ENCODE measurements at places on chromosomes 6 and 20. TPM values are rescaled to one million over a fixed set of nuclear protein-coding genes. Genes with fewer than 3 reads are reported as not detected.

PLA2G7 gene
- 0.35 TPM for polyA plus RNA-seq

SCRT2 gene
- not detected for polyA plus RNA-seq

TINAG gene
- not detected for polyA plus RNA-seq

DNA sequence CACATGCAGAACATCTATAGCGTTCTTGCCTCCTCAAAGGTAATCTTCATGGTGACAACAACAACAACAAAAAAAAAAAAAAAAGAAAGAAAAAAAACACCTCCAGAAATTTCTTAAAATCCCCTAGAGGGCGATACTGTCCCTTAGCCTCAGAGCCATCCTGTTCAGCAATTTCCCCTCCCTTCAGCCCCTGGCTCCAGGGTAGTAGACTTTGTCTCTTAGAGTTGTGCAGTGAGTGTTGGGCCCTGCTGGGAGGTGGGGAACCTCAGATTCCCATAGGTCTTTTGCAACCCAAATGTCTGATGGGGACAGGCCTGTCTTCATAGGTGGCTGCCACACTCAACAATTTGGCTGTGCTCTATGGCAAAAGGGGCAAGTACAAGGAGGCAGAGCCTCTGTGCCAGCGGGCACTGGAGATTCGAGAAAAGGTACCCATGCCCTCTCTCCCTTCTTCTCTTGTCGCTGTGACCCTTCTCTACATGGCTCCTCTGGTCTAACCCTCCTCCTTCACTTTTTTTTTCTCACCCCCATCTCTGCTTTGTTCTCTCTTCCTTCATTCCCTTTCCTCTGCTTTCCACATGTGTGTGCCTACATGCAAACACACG is 6.0 kb upstream of the PTK7 start:
- H3K36me3 ChIP-seq, result peaks cover 55% of the 10 kb centered on the region
- DNase-seq, result no peak
- no peak overlapping the region for H3K27ac ChIP-seq
- no peaks in the 10 kb centered on the region for H3K27me3 ChIP-seq
- H3K4me3 ChIP-seq, result no peak overlapping the region

DNA sequence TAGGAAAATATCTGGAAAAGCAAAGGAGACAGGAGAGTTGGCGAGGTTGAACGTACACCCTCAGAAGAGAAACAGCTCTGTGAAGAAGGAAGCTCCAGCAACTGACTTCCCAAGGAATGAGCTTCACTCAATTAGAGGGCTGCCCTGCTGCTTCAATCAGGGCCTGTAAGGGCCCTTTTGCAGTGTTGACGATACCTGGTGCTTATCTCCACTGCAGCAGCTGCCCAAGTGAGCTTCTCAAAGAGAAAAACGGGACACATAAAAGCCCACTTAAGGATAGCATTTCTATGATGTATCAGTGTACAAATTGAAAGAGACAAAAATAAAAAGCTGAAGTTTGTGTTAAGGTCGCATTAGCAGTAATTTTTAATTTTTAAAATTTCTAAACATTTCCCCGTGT is 16.4 kb downstream of the SEC63 start:
- no peak overlapping the region for H3K4me3 ChIP-seq
- H3K4me1 ChIP-seq, result peaks cover 4% of the 10 kb centered on the region
- no peak overlapping the region for H3K27ac ChIP-seq
- no peaks in the 10 kb centered on the region for H3K36me3 ChIP-seq
- no peaks in the 10 kb centered on the region for H3K27me3 ChIP-seq

- DNase-seq, result no peak
- no peaks in the 10 kb centered on the region for H3K27me3 ChIP-seq
- no peaks in the 10 kb centered on the region for H3K36me3 ChIP-seq
Measured at GRCh38 chr6:122715725-122716124, 63.8 kb upstream of the FABP7 start.

- H3K4me1 ChIP-seq, result no peaks in the 10 kb centered on the region
- H3K27me3 ChIP-seq, result no peaks in the 10 kb centered on the region
- H3K4me3 ChIP-seq, result no peak overlapping the region
- no peaks in the 10 kb centered on the region for H3K36me3 ChIP-seq
- DNase-seq, result no peak
Measured at GRCh38 chr6:137087902-137088301, 43.1 kb upstream of the IL20RA start.

- H3K36me3 ChIP-seq, result no peaks in the 10 kb centered on the region
- no peak overlapping the region for H3K4me3 ChIP-seq
- H3K27me3 ChIP-seq, result no peaks in the 10 kb centered on the region
- H3K4me1 ChIP-seq, result no peaks in the 10 kb centered on the region
- no peak overlapping the region for H3K27ac ChIP-seq
- DNase-seq, result peak; percentile 57
Measured at GRCh38 chr20:33933469-33933909, 60.2 kb upstream of the RALY start.

DNA sequence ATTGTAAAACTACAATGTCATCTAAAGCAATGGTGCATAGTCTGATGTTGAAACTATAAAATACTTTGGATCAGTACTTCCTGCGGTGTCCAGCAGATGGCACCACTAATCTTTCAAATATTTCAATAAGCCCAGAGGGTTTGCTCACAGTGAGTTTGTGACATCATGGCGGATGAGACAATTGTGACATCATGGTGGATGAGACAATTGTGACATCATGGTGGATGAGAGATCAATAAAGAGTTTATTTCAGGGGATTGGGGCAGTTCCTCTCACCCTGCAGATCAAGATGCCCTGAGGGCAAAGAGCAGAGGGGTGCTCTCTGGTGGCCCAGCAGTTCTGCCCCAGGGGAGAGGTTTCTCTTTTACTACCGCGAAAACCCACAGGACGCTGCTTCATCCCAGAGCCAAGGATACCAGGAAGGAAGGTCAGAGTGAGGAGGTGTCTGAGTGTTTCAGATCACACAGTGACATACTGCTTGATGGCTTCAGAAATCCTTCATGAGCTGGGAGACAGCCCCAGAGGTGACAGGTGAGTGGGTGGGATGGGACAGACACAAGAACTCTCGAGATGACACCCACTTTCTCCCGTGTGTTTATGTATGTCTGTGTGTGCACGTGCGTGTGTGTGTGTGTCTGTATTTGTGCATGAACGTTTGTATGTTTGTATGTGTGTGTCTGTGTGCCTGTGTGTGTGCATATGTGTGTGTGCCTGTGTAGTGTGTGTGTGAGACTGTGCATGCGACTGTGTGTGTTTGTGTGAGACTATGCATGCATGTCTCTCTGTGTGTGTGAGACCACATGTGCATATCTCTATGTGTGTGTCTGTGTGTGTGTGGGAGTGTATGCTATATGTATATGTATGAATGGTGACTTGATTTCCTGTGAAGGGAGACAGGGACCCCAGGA is 7.3 kb upstream of the ULBP2 start:
- H3K4me3 ChIP-seq, result no peak overlapping the region
- H3K36me3 ChIP-seq, result no peaks in the 10 kb centered on the region
- DNase-seq, result peak; percentile 64
- H3K27ac ChIP-seq, result no peak overlapping the region
- peaks cover 13% of the 10 kb centered on the region for H3K4me1 ChIP-seq

DNA sequence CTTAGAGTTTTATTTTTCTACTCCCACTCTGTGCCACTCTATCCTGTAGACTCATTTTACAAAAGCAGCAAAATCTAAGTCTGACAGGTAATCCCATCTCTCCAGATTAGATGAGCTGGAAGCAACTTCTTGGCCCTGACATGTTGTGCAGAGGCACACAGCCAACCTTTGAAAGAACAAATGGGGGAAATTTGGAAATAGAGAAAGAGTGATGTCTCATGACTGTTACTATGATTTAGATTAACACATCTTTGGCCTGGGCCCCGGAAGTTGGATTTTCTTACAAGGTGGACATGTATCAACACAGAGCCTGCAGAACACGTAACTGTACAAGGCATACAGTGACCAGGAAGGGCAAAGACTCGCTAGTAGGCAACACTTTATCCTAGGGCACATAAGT is 227.7 kb downstream of the MYLK4 start:
- H3K4me1 ChIP-seq, result no peaks in the 10 kb centered on the region
- no peaks in the 10 kb centered on the region for H3K36me3 ChIP-seq
- no peak overlapping the region for H3K27ac ChIP-seq
- no peak for DNase-seq
- no peaks in the 10 kb centered on the region for H3K27me3 ChIP-seq
- H3K4me3 ChIP-seq, result no peak overlapping the region

DNA sequence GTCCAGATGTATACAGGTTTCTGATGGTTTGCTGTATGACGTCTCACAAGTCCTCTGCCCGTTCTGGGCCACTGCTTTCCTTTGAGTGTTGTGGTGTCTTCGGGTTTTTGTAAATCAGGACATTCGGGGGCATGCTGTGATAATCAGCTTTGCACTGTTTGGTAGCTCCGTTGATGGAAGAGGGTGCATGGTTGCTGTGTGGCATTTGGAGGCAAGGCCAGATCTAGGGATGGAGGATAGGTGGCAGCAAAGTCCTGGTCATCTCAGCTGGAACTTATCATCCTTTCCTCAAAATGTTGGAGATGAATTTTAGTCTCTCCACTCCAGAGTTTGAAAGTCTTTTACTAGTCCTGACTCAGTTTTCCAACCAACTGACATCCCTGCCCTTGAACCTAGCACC is 91.0 kb downstream of the SCP2D1 start:
- DNase-seq, result no peak
- H3K27ac ChIP-seq, result no peak overlapping the region
- no peak overlapping the region for H3K4me3 ChIP-seq
- no peaks in the 10 kb centered on the region for H3K27me3 ChIP-seq
- no peaks in the 10 kb centered on the region for H3K36me3 ChIP-seq

- H3K27me3 ChIP-seq, result no peaks in the 10 kb centered on the region
- H3K27ac ChIP-seq, result no peak overlapping the region
- no peaks in the 10 kb centered on the region for H3K4me1 ChIP-seq
- no peak overlapping the region for H3K4me3 ChIP-seq
Measured at GRCh38 chr6:101181006-101181405, 212.5 kb upstream of the GRIK2 start.

DNA sequence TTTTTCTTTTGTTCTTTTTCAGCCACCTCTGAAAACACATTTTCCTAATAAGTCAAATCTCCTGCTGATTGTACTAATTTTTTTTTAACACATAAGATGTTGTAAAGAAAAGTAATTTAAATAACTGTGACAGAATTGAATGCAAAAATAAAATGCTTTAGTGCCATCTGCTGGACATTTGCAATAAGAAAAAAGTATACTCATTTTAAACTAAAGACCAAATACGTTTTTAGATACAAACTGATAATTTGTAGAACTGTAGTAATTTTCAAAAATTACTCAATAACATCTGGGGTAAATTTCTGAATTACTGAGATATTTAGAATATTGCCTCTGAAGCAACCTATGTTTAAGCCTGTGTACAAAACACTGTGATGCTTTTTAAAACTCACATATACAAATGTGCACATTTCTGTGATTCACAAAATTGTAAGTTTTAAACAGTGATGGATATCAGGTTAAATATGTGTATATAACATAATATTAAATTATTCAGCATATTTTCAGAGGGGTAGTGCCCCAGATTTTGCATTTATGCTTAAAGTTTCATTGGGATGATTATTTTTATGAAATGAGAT is 198.7 kb downstream of the RIMS1 start:
- no peak overlapping the region for H3K4me3 ChIP-seq
- DNase-seq, result no peak
- H3K27ac ChIP-seq, result no peak overlapping the region
- no peaks in the 10 kb centered on the region for H3K27me3 ChIP-seq
- H3K36me3 ChIP-seq, result no peaks in the 10 kb centered on the region
- H3K4me1 ChIP-seq, result no peaks in the 10 kb centered on the region
